ENCODE measurements at places on chromosomes 3 and 15.

DNA sequence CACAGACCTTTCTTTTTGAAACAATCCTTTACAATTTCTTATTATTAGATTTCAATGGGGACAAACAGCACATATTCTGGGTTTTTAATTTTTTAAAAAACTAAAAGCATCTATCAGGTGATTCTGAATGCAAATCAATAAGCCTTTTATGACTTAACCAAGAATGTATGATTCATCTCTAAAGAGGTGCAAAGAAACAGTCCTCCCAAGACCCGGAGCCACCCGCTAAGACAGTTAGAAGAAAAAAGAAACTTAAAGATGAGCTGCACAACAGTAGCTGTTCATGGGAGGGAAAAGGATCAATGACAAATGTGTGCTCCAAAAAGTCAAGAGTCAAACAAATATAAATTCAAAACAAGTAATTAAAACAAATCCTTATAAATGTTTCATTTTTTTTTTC is 319.5 kb downstream of the THSD4 start:
- DNase-seq: no peak

GRCh38 chr15:91319371-91320059 is 219.5 kb downstream of the SV2B start:
- no peak for DNase-seq

- DNase-seq: no peak
These were observed 121.9 kb downstream of the SLCO3A1 start for GRCh38 chr15:91975241-91975978.

GRCh38 chr3:99505646-99506269 is 132.6 kb upstream of the COL8A1 start:
- no peak for DNase-seq

- DNase-seq: peak; percentile 25
These were observed 60.5 kb upstream of the KLF13 start for GRCh38 chr15:31265871-31266711.

GRCh38 chr3:58013973-58014649 is 5.9 kb downstream of the FLNB start:
- DNase-seq: no peak

GRCh38 chr3:71089271-71089847 is 494.2 kb downstream of the FOXP1 start:
- DNase-seq: no peak

GRCh38 chr15:72493220-72493619 is 19.1 kb downstream of the ARIH1 start:
- no peak for DNase-seq

GRCh38 chr3:42301446-42302175 is 35.6 kb upstream of the CCK start:
- DNase-seq: no peak

DNA sequence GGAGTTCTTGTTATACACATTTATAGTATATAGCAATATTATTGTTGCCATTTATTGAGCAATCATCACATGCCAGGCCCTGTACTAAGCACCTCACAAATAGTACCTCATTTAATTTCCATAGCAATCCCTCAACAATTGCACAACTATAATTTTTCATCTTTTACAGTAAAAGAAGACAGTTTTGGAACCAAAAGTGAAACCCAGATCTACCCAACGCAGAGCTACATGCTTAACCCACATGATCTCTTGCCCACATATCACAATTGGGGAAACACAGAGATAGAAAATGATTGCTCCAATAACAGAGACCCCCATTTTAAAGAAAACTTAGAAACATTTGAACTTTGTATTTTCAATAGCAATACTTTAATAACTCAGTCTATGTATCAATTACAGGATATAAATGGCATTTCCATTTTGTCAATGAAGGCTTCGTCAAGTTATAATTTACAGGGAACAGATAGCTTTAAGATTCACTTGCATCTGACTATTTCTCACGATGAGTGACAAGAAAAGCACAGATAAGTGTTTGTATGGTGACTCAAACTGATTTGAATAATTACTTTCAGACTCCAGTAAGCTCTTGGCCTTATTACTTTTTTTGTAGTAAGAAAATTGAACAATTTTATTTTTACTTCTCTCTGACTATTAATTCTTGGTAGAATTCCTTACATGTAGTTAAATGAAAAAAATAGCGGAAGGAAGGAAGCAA is 38.7 kb upstream of the CCDC50 start:
- DNase-seq: no peak

GRCh38 chr3:39808467-39809180 is 785 bp upstream of the MYRIP start:
- no peak for DNase-seq

DNA sequence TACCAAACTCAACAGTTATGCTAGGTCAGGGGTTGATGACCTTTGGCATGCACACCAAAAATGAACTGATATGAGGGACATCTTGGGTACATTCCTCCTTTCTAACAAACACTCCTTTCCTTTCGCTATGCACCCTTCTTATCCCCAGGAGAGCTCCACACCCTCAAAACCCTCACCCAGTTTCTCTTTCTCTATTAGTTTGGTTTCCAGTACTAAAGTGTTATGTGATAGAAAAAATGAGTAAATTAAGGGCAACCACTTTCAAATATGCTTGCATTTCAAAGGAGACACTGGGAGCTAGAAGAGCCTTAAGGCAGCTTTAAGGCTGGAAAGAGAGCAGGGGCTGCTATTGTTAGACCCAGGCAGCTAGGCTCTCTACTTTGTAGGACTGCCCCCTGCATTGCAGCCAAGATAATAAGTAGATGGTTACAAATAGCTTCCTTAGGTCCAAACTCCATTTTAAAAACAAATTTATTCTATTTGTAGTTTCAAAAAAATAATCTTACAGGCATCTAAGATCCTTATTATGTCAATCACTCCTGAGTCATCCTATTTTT is 244.3 kb downstream of the ZIC1 start:
- no peak for DNase-seq

DNA sequence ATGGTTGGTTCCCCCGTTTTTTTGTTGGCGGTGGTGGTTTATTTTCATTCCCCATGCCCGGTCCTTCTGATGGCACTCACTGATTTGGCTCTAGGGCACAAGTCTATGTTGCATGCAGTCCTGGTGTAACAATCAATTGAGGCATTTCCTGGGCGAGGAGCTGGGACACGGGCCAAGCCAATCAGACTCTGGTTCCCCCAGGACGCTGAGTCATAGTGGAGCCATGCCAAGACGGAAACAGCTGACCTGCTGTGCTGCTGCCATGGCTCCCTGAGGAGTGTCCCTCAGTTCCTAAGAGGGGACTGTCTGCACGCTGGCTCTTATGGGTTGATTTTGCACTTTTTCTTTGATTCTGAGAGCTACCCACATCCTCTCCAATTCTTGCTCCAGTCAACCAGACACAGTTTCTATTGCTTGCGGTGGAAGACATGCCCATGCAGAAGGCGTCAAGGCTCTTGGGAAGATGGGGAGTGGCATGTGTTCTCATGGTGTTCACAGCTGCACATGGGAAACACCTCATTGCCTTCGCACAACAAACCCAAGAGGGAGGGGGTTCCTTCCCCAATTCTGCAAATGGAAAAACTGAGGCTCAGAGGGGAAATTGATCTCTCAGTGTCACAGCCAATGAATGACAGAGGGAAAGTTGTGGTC is 28.3 kb upstream of the ALDH1L1 start:
- DNase-seq: no peak

- DNase-seq: no peak
These were observed 14.5 kb downstream of the HCN4 start for GRCh38 chr15:73354241-73354640.

GRCh38 chr15:57146506-57147201 is 228.2 kb downstream of the TCF12 start:
- DNase-seq: no peak

GRCh38 chr15:64915518-64916227 is 4.0 kb downstream of the ANKDD1A start:
- DNase-seq: no peak

DNA sequence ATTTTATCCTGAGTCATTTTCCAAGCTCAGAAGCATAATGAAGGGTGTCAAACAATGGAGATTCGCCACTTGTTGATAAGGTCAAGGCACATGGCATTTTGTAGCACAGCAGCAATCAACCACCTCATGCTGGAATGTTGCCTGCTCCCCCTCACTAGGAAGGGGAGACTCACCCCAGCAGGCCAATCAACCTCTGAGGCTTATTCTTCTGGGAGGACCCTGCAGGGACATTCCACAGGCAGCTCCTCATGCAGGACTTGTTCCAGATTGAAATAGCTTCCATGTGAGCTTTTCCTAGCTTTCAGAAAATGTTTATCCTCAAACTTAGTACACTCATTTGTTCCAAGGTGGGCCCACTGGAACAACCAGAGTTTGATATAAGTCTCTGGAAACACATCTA is 77.6 kb downstream of the SSR3 start:
- DNase-seq: no peak

GRCh38 chr15:75720787-75721479 is 8.3 kb upstream of the CSPG4 start:
- DNase-seq: no peak

DNA sequence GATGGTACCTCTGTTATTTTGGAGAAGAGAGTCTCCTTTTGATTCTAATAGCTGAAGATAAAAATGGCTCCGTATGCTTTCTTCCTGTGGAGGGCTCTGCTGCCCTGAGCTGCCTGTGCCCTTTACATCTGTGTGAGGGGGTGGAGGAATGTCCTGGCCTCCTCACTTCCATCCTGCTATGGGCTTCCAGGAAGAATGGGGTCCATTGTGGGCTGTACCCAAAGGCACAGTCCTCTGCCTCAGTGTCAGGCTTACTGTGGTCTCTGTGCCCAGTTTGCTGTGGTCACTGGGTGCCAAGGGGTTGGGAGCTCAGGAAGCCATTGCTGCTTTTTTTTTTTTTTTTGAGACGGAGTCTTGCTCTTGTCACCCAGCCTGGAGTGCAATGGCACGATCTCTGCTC is 14.4 kb downstream of the DAG1 start:
- DNase-seq: no peak

GRCh38 chr15:40051616-40052415 is 12.8 kb upstream of the SRP14 start:
- no peak for DNase-seq

DNA sequence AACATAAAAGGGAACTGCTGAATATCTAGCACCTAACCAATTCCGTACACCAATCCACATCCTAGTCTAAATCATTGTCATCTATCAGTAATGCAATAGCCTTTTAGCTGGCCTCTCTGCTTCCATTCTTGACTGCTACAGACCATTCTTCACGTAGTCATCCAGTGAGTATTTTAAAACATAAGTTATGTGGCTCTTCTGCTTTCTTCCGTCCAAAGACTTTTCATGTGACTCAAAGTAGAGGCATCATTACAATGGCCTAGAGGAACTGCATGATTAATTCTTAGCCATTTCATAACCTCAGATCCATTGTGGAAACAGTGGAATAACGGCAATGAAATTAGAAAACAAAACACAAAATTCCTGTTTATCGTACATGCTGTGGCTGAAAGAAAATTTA is 88.9 kb upstream of the CBLB start:
- DNase-seq: no peak

- no peak for DNase-seq
These were observed 138.1 kb downstream of the CNTN6 start for GRCh38 chr3:1230920-1231319.

GRCh38 chr3:107846279-107846852 is 244.5 kb downstream of the CD47 start:
- DNase-seq: peak; percentile 30

GRCh38 chr15:73756390-73756789 is 3.2 kb upstream of the INSYN1 start:
- no peak for DNase-seq

DNA sequence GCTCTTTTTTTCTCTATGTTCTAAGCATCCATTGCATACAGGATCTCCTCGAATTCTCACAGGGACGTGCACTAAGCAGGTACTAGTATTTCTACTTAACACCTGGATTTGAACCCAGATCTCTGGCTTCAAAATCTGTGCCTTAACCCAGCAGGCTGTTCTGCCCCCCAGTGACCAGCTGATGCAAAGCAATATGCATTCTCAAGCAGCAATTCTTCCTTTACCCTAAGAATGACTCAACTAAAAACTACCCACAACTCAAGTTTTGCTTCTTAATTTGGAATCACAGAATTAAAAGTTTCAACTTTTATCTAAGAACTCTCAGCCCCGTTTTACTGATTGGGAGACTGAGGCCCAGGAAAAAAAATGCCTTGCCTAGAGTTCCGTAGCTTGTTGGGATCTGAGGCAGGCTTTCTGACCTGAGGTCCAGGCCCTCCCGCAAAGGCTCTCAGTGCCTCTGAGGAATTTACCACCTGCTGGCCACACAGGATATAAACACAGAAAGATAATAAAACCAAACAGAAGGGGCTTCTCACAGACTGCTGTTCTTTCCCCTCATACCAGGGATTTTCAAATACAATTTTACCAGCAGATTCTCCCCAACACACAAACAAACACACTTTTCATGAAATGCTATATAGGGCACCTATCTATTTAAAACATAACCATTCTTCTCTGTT is 115.4 kb upstream of the RAD18 start:
- no peak for DNase-seq

- DNase-seq: no peak
These were observed 210.3 kb upstream of the SUCLG2 start for GRCh38 chr3:67864587-67865183.

DNA sequence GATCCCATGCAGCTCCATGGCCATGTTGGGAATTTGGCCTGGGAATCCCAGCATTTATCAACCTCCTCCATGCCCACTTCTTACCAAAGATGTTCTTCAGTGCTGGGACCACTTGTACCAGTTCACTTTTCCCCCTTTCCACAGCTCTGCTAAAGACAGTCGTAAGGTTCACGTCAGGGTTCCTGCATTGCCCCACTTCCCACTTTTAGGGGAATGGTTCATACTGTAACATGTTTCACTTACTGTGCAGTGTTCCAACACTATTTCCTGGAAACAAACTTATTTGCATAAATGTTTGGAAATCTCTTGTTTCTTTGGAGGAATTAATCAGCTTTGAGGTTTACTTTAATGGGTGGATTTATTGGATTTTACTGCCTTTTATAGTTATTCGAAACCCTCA is 17.0 kb downstream of the APH1B start:
- DNase-seq: no peak

GRCh38 chr15:96320703-96321638 is 9.5 kb upstream of the NR2F2 start:
- no peak for DNase-seq

- DNase-seq: no peak
These were observed 1024.3 kb downstream of the FHIT start for GRCh38 chr3:60226912-60227311.

DNA sequence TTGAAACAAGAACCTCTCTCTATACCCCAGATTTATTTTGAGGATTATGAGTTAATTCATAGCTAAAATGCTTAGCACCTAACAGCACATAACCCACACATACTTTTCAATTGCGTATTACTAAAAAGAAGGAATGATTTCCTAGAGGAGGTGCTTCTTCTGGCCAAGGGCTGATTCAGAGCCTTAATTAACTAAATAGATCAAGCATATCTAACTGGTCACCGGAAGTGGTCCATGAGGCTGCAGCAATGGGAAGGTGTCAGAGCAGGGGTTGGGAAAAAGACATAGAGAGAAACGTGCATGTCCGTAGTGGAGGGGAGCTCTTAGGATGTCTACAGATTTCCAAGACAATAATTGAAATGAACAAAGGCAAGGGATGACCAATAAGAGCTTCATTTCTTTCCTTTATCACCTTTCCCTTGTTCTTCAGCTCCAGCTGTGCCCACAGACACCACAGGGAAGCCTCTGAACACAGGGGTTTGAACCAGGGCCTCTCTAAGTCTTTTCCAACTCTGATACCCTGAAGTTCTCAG is 467 bp downstream of the HGD start:
- DNase-seq: no peak

All from activated CD4-positive, alpha-beta T cell treated with anti-CD3 and anti-CD28 coated beads for 24 hours (primary cell).